ENCODE measurements at places on chromosomes 12 and 14. TPM values are rescaled to one million over a fixed set of nuclear protein-coding genes. Genes with fewer than 3 reads are reported as not detected.

- DNase-seq = no peak
- peaks cover 17% of the 10 kb centered on the region for H3K27me3 ChIP-seq
- no peaks in the 10 kb centered on the region for H3K36me3 ChIP-seq
- H3K4me1 ChIP-seq = no peaks in the 10 kb centered on the region
These were observed 22.7 kb upstream of the MEG3 start for GRCh38 chr14:100803226-100803625.

ZDHHC22 gene
- total RNA-seq = not detected

ERBB3 gene
- total RNA-seq = 1.8 TPM

TMEM63C gene
- 0.50 TPM for total RNA-seq

DNA sequence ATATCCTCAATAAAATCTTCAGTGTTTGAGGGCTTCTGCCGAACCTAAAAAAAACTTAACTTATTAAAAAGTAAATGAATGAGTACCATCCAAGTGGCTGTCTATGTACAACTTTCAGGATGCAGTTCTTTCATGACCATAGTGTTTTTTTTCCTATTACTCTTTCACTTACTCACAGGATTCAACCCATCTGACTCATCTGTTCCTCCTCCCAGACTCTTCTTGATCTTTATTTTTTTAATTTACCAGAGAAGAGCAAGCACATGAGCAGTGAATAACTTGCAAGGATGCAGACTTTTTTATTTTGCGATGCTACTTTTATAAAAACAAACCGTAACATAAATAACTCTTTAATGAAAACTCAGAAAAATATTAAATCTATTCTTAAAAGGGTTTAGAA, 24.5 kb downstream of the RECQL start:
- H3K4me1 ChIP-seq = peaks cover 4% of the 10 kb centered on the region
- peaks cover 32% of the 10 kb centered on the region for H3K36me3 ChIP-seq
- H3K4me3 ChIP-seq = no peak overlapping the region
- H3K27ac ChIP-seq = no peak overlapping the region
- no peaks in the 10 kb centered on the region for H3K27me3 ChIP-seq

Measured in activated CD8-positive, alpha-beta memory T cell treated with anti-CD3 and anti-CD28 coated beads, Interleukin-2, amount 10 ng/mL, durations not matched to agents 7 days and 5 days (primary cell).